ENCODE measurements at places on chromosomes 16 and 17.

- DNase-seq: no peak
These were observed 39.7 kb upstream of the PVALEF start for GRCh38 chr17:81125573-81126081.

GRCh38 chr17:78249818-78250806 lies 18.7 kb downstream of the TMEM235 start:
- no peak for DNase-seq

DNA sequence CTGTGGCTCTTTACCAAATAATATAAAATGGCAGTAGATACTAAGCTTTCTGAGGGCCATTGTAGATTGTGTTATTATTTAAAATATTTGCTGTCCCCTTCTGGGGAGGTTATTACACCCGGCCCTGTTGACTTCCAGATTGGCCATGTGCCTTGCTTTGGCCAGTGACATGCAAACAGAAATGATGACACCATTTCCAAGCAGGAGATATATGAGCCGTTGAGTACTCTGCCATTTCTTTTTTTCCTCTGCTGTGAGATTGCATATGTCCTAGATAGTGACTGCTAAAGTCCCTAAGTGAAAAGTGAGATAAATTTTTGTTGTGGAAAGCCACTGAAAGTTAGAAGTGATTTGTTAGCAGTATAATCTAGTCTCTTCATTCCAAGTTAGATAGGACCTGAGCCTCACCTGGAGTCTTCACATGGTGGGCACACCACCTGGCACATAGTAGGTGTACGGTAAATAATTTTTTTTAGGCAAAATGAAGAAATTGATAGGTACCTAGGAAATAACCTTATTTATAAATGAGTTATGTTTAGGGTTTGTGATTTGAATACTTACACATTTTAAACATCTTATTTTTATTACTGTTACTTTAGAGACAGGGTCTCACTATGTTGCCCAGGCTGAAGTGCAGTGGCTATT lies 204.0 kb upstream of the CACNG5 start:
- no peak for DNase-seq

- no peak for DNase-seq
These were observed 30.1 kb downstream of the TIMM22 start for GRCh38 chr17:1027044-1027443.

DNA sequence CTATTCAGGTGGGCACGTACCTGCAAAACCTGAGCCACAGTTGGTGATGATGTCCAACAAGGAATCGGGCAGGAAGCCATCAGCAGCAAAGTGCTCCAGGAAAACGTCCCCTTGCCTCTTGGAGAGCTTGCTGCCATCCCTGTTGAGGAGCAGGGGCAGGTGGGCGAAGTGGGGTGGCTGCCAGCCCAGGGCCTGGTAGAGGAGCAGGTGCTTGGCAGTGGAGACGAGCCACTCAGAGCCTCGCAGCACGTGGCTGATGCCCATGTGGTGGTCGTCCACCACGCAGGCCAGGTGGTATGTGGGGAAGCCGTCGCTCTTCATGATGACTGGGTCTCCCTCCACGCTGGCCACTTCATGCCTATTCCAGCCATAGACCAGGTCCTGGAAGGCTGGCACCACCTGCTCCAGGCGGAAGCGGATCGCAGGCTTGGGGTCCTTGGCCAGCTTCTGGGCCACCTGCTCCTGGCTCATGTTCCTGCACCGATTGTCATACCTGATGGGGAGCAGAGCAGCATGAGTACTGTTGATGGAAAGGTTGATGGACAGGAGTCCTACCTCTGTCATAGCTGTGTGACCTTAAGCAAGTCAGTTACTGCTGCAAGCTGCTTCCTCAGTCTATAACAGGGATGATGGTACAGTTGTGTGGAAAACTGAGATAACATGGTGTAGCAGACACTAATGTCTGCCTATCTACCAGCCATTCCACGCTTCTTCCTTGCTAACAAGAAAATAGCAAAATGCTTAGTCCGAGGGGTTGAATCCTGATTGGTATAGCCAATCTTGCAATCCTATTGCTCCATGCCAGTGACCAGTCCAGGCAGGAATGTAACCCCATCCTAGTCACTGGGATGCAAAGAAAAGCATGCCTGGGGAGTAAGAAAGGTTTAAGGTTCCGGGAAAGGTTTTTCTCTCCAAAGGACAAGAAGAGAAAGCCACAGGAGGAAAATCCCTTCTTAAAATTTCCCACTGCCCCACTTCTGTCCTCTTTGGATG lies 22.0 kb downstream of the EARS2 start:
- no peak for DNase-seq

DNA sequence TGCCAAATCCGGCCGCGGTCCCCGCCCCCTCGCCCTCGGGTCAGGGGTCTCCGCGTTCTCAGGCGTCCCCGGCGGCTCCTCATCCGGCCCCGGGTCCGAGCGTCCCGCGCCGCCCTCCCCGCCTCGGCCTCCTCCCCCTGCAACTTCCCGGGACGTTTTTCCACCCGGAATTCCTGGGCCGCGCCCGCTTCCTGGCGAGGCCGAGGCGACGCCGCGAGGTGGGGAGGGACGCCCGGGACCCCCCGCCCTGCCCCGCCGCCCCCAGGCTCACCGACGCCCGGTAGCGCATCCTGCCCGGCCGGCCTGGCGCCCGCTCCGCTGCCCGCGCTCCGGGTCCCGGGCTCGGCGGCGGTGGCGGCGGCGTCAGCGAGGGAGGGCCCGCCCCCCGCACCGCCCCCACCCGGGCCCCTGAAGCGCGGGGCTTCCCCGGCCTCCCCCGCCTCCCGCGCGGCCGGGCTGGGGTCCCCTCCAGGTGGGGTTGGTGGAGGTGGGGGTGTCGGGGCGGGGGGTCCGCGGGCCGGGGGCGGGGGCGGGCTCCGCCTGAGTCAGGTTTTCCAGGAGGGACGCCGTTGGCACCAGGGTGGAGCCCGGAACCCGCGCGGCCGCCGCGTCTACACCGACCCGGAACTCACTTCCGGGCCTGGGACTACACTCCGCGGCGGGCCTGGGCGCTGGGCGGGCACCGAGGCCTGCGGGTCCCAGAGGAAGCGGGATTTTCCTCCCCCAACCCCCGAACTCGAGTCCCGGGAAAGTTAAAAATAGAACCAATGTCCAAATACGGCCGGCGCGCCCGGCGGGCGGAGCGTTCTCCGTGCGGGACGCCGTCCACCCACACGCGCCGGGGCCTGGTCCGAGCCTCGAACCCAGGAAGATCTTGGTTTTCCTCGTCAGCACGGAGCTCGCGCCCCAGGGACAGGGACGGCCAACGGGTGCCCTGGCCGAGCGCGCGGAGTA lies 6.8 kb downstream of the MYO1C start:
- DNase-seq: peak; percentile 74
